ENCODE measurements at places on chromosomes 13 and 19. TPM values are rescaled to one million over a fixed set of nuclear protein-coding genes. Genes with fewer than 3 reads are reported as not detected.

Gene EXOSC5
- 25.2 TPM for total RNA-seq

Gene DMWD
- 38.2 TPM for total RNA-seq

Gene APLP1
- total RNA-seq: 51.5 TPM

Gene FXYD1
- not detected for total RNA-seq

Gene ZNF667
- total RNA-seq: 4.5 TPM

Gene ZNF285
- 2.3 TPM for total RNA-seq

Gene TMPRSS9
- not detected for total RNA-seq

Gene NLRP9
- total RNA-seq: not detected

Gene GFY
- not detected for total RNA-seq

Gene THSD8
- not detected for total RNA-seq

Gene APOE
- total RNA-seq: 1.6 TPM

Gene TMEM161A
- total RNA-seq: 33.0 TPM

Gene PEG3
- total RNA-seq: 1.5 TPM

GRCh38 chr19:18427080-18427742 lies 8.0 kb downstream of the SSBP4 start:
- DNase-seq: no peak

GRCh38 chr19:1933244-1933643 lies 7.7 kb upstream of the CSNK1G2 start:
- DNase-seq: no peak

DNA sequence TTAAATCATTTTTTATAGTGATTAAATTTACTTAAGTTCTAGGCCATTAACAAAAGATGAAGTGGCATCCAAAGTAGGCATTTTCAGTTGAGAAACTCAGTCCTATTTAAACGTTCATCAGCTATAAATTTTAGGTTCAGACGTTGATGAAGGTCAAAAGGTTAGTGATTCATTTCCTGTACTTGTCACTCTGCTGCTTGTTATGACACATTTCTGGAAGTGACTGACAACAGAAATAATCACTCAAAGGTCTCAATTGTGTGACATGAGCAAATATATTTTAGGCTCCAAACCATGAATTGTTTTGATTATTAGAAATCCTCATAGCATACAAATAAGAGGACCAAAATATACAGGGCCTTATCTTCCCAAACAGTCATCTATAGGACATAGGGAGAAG lies 10.3 kb upstream of the EDNRB start:
- peak; percentile 48 for DNase-seq

- no peak for DNase-seq
These were observed 22.8 kb upstream of the ANKRD10 start for GRCh38 chr13:110937511-110938285.

- DNase-seq: no peak
These were observed 500 bp upstream of the JUNB start for GRCh38 chr19:12790628-12791344.

GRCh38 chr13:102291587-102292218 lies 110.1 kb downstream of the FGF14 start:
- DNase-seq: no peak

- DNase-seq: no peak
These were observed 192.8 kb upstream of the IRS2 start for GRCh38 chr13:109979228-109979627.

DNA sequence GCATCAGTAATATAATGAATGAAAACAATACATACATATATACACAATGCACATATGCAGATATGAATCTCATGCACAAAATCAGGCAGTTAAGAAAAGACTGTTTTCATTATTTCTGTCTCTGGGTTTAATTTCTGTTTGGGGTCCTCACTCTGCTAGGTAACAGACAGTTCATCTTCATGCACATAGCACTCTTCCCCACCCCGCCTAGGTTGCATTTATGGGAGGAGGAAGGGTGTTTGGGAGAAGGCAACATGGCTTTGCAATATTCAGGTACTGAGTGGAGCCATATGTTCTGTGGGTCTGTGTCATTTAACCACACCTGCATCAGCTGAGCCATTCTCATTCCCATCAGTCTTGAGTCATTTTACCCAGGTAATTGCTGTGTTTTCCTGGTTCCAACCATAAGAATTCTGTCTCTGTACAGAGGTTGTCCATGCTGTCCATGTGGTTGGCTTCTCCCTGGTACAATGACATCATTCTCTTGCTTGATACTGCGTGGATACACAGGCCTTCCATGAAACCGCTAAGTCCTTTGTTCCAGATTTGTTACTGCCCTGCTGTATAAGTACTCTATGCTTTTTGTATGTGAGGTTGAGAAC lies 45.3 kb downstream of the RFC3 start:
- no peak for DNase-seq

DNA sequence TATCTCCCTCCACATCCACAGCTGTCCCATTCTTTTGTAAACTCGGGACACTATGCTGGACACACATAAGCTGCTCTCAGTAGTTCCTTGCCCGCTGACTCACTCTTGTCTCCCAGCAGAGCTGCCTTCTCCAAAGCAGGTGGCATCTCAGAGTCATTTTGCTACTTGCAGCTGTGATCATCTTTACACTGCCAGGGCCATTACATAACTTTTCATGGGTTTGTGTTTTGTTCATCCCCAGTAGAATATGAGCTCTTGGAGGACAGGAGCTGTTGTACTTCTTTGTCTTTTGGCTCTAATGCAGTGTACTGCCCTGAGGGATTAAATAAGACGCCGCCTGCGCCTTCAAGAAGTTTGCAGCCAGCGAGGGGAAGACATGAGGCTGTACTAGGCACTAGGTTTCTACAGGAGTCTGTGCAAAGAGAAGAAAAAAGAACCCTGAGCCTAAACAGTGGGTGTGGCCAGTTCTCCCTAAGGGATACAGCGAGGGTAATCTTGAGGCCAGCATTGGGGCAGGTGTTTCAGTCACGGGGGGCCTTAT lies 40.8 kb upstream of the GPR183 start:
- no peak for DNase-seq

DNA sequence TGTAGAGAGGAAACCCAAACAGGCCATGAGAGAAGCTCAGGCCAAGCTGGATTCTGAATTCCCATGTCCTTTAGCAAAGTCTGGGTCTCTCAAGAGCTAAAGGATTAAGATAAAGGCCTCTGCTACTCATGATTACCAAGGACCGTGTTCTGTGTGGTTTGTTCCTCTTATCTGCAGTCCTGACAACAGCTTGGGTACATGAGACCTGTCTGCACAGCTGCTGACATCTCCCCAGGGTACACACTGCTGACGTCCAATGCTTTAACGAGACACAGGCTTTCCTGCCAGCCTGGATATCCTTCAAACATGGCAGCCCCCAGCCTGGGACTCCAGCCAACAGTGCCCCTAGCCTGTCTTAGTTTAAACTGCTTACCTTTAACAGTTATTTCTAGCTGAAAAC lies 211.0 kb downstream of the SLC7A1 start:
- DNase-seq: no peak

GRCh38 chr19:58511353-58512208 lies at the start of gene SLC27A5:
Gene SLC27A5, minus strand, starts transcription at chr19:58511992. Its CDS starts 37 bp downstream, at chr19:58511955.
- no peak for DNase-seq

DNA sequence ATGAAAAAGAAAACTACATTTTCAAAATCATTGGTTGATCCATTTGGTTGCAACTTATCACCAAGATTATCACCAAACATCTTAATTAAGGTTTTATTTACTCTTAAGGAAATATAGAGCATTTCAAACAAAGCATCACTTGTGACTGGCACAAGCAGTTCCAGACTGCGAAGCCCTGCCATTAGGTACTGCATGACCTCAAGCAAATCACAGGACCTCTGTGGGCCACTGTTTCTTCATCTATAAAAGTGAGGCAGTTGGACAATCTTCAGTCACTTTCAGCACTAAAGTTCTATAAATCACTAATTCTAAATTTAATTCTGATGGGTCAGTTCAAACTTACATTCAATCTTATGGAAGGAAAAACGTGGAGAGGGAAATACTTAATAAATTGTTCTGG lies 2.0 kb downstream of the ELF1 start:
- no peak for DNase-seq

GRCh38 chr19:41500443-41500842 lies 57.5 kb downstream of the ERICH4 start:
- no peak for DNase-seq

DNA sequence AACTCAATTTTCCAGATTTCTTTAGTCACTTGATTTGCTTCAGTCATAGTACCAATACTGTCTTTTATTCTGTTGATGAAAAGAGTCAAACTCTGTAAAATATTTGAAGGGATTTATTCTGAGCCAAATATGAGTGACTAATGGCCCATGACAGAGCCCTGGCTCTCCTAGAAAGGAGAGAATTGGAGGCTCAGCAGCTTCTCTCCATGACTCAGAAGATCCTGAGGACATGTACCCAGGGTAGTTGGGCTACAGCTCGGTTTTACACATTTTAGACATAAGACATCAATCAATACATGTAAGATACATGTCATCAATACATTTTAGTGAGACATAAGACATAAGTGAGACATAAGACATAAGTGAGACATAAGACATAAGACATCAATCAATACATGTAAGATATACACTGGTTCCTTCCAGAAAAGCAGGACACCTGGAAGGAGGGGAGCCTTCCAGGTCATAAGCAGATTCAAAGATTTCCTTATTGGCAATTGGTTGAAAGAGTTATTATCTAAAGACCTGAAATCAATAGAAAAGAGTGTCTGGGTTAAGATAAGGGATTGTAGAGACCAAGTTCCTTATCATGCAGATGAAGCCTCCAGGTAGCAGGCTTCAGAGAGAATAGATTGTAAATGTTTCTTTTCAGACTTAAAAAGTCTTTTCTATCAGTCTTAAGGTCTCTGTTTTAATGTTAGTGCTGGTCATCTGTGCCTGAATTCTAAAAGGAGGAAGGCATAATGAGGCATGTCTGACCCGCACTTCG lies 179.8 kb upstream of the RFC3 start:
- peak; percentile 63 for DNase-seq

DNA sequence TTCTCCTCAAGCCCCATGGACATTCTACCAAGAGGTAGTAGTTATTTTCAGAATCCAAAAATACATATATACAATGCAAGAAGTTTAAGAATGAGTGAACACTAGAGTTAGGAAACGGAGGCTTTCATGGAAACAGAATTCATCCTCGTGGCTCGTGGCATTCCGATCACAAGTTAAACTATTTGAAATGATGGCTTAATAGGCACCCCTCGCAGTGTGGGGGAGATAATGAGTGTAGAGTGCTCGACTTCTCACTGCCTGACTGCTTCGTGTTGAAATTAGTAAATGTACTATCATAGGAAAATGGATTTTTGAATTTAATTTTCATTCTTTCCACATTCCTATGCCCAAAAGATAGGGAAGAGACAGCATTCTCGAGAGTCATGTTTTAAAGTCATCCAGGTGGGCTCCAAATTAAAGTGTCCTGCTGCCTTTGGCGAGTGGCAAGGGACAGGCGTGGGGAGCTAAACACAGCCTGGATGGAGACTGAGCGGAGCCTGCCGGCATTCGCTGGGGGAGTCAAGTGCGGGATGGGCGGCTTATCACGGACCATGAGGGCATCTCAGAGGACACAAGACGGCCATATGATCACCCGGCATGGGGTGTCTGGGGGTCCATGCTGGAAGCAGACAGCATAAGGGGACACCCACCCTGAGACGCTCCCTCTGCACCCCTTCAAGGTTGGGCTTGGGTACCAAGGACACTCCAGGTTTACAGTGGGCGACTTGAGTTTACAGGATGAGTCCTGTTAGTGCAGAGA lies 165.2 kb downstream of the TEX29 start:
- no peak for DNase-seq

DNA sequence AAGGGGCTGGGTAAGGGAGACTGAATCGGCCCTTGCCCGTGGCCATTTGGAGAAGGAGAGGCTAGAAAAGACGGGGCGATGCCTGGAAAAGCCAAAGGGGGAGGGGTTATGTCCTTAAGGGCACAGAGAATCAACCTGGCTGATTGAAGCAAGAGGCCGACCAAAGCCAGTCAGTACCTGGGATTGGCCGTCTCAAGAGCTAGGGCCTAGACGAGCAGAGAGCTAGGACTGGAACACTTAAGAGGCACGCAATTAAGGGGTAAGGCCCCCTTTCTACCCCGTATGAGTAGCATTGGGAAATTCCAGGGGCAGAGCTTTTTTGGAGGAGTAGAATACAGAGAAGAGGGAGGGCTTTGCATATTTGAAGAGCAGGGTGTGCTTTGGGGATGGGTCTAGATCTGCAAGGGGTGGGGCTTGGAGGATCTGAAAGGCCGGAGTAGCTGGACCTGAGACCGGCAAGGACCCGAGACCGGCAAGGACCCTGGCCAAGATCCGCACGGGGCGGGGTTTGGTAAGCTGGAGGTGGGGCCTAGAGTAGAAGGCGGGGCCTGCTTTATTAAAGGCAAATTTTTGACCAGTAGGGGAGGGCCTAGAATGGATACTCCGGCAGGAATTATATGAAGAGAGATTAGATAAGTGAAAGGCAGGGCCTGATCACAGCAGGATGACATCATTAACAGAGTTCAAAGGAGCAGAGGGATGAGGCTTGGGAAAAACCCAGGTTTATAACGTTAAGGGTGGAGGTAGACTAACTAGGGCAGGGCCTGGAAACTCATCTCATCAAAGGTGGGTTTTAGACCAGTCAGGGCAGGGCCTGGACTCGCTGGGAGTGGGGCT lies 10.7 kb upstream of the CACNG6 start:
- DNase-seq: peak; percentile 79

GRCh38 chr19:20078581-20079031 lies 806 bp downstream of the ZNF90 start:
- DNase-seq: peak; percentile 4

DNA sequence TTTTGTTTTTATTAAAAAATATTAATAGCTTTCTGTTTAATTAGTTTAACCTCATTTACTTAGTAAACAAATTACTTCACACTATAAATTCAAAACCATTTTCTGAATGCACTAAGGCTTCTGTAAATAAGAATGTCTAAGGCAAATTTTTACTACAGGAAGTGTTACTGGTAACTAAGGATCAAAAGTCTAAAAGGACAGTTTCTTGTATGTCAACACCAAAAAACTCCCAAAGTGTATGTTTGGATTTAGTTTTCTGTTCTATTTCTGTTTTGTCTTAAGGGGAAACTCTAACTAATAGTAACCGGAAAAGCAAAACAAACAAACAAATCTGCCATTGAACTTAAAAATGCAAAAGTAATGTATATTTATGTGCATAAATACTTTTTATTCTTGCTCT lies 24.7 kb downstream of the PRR20E start:
- DNase-seq: no peak

GRCh38 chr13:84649853-84650252 lies 767.6 kb upstream of the SLITRK1 start:
- peak; percentile 48 for DNase-seq

GRCh38 chr13:50476577-50477285 lies 366.8 kb downstream of the DLEU7 start:
- no peak for DNase-seq

GRCh38 chr13:51737609-51738008 lies 66.4 kb downstream of the DHRS12 start:
- no peak for DNase-seq
